ENCODE measurements at places on chromosomes 2 and 18. TPM values are rescaled to one million over a fixed set of nuclear protein-coding genes. Genes with fewer than 3 reads are reported as not detected.

The C2orf72 gene
- polyA plus RNA-seq = 3.6 TPM

The IL1RL2 gene
- 1.1 TPM for polyA plus RNA-seq

The COLEC12 gene
- polyA plus RNA-seq = 3.2 TPM

The ADRA2B gene
- not detected for polyA plus RNA-seq

The TXNDC2 gene
- not detected for polyA plus RNA-seq
